ENCODE measurements at places on chromosomes 2 and 18.

- DNase-seq, result no peak
These were observed 75.8 kb upstream of the ZEB2 start for GRCh38 chr2:144595686-144596072.

- no peak for DNase-seq
These were observed 100.2 kb downstream of the ZBTB7C start for GRCh38 chr18:48308755-48309575.

GRCh38 chr18:63109802-63110201, 209.8 kb downstream of the BCL2 start:
- DNase-seq, result no peak

DNA sequence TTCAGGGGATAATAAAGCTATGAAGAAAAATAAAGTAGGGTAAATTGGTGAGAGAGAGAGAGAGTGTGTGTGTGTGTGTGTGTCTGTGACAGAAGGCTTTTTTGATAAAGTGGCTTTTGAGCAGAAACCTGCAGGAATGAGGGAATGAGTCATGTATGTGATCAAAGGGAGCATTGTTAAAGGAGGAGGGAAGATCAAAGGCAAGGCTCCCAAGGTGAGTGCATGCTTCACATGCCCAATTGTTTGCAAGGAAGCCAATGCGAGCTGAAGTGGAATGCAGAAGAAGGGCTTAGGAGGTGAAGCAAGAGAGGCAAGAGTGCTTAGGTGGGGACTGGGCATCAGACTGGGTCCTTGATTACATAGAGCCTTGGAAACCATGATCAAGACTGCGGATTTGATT, 96.8 kb downstream of the DNAH6 start:
- DNase-seq, result no peak

GRCh38 chr2:68388358-68388757, 23.3 kb downstream of the PLEK start:
- no peak for DNase-seq

Measured in stimulated activated CD8-positive, alpha-beta memory T cell treated with anti-CD3 and anti-CD28 coated beads, Interleukin-7, amount 100 ng/mL, for 1 hour (primary cell).